ENCODE measurements at places on chromosomes 4 and X. TPM values are rescaled to one million over a fixed set of nuclear protein-coding genes. Genes with fewer than 3 reads are reported as not detected.
A peak's percentile ranks its signal among the peaks of the same experiment; 100 is the strongest.

GRCh38 chrX:153499341-153499740 lies 4.6 kb downstream of the BGN start:
- H3K36me3 ChIP-seq = peaks cover 6% of the 10 kb centered on the region
- H3K4me3 ChIP-seq = peak overlapping the region; percentile 72
- peaks cover 34% of the 10 kb centered on the region for H3K4me1 ChIP-seq
- H3K27ac ChIP-seq = no peak overlapping the region
- H3K27me3 ChIP-seq = no peaks in the 10 kb centered on the region

DNA sequence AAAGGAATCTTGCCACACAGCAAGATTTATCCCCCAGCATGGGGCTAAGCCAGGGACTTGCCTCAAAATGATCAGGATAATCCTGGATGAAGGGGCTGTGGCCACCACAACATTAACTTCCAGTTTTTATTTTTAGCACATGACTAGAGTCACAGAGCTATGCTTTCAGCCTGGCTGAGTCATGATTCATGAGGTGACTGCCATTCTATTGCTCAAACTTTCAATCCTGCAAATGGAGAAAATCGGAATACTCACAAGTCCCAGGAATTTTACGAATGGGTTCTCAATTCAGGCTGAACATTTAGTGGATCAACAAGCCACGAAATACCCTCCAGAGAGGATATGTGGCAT lies 70.7 kb upstream of the HPGD start:
- H3K27ac ChIP-seq = no peak overlapping the region
- H3K27me3 ChIP-seq = peaks cover 7% of the 10 kb centered on the region
- H3K4me3 ChIP-seq = no peak overlapping the region
- no peak for DNase-seq
- peaks cover 3% of the 10 kb centered on the region for H3K4me1 ChIP-seq
- no peaks in the 10 kb centered on the region for H3K36me3 ChIP-seq

- H3K36me3 ChIP-seq = no peaks in the 10 kb centered on the region
- H3K4me3 ChIP-seq = no peak overlapping the region
- H3K4me1 ChIP-seq = no peaks in the 10 kb centered on the region
Measured at GRCh38 chr4:99810536-99810935, 6.1 kb upstream of the DAPP1 start.

DNA sequence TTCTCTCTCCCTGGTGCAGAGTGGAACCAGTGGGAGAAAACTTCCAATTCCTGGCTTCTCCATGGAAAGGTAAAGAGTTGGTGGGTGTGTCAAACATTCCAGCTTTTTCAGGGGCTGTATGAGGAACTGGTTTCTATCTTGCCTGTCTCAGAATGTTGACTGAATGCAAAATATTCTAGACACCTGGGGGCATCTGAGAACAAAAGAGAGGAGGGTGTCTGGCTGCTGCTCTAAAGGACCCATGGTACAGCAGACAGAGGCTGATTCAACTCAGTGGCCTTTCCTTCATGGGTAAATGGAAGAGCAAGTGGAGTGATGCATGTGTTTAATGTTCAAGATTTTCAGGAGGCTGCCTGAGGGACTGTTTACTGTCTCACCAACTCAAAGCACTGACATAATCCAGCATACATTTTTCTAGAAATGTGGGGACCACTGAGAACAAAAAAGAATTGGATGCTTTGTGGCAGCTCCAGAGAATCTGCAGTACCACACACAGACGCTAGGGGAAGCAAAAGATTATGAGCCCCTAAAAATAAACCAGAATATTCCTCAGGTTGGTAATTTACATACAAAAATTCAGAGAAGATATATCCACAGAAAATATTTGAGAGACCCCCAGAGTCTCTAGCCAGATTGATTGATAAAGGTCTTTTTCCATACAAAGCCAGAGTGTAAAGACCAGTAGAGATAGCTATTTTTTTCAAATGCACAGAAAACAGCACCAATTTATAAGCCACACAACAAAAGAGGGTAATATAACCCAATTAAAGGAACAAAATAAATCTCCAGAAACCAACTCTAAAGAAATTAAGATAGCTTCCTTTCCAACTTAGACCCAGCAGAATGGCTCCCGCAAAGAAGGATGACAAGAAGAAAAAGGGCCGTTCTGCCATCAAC lies 48.0 kb upstream of the STARD8 start:
- H3K27ac ChIP-seq = no peak overlapping the region
- peaks cover 5% of the 10 kb centered on the region for H3K36me3 ChIP-seq
- H3K27me3 ChIP-seq = peaks cover 2% of the 10 kb centered on the region
- H3K4me1 ChIP-seq = no peaks in the 10 kb centered on the region

DNA sequence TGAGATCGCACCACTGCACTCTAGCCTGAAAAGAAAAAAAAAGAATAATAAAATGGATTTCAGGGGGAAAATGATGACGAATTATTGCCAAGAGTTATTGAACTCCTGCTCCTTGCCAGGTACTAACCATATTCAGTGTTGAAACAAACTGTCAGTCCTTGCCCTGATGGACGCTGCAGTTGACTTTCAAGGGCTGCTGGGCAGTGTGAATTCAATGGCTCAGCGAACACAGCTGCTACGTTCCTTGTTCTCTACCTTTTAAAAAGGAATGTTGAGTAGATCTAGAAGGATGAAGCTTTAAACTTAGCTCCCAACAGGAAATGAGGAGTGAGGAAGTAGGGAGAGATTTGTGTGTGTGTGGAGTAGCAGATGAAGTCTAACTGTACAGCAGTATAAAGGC lies 2.7 kb downstream of the LIMCH1 start:
- H3K27ac ChIP-seq = no peak overlapping the region
- H3K36me3 ChIP-seq = no peaks in the 10 kb centered on the region
- peaks cover 25% of the 10 kb centered on the region for H3K4me1 ChIP-seq
- peaks cover 18% of the 10 kb centered on the region for H3K27me3 ChIP-seq

GRCh38 chr4:655464-656151 lies 18.5 kb downstream of the ATP5ME start:
- DNase-seq = peak; percentile 88
- peaks cover 2% of the 10 kb centered on the region for H3K27me3 ChIP-seq
- no peaks in the 10 kb centered on the region for H3K36me3 ChIP-seq
- no peaks in the 10 kb centered on the region for H3K4me1 ChIP-seq
- no peak overlapping the region for H3K27ac ChIP-seq

GRCh38 chr4:187811591-187811990 lies 184.0 kb upstream of the ZFP42 start:
- H3K4me1 ChIP-seq = peaks cover 6% of the 10 kb centered on the region
- DNase-seq = no peak
- no peak overlapping the region for H3K4me3 ChIP-seq

GRCh38 chrX:149979126-149979644 lies 40.9 kb upstream of the EOLA2 start:
- H3K36me3 ChIP-seq = peaks cover 1% of the 10 kb centered on the region
- H3K27ac ChIP-seq = no peak overlapping the region

DNA sequence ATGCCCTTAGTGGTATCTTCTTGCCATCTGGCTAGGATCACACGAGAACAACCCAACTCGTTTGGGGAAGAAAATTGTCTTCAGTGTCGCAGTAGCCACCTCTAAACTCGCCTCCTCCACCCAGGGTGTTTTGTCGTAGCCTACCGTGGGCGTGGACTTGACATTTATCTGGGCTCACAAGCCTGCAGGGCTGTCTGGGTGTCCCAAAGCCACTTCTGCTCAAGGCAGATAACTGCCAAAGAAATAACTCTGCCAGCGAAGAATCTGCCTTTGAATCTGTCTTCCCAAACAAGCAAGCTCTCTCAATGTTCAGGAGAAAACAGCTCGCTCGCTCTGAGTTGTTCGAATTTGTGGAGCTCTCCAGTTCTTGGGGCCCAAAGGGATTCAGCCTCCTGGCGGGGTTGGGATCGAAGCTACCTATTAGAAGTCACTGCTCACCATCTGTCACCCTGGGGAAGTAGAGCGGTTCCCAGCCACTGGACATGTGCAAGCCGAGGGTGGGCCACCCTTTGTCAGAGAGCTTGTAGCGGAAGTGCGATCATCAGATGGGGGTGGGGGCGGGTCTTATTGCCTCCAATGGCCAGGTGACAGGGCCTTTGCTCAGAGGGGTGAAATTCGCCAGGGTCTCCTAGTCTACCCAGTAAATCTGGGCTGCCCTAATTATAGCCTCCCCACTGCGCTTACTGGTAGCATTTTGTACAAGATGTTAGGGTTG lies 14.8 kb downstream of the BLOC1S4 start:
- H3K27ac ChIP-seq = no peak overlapping the region
- H3K4me3 ChIP-seq = no peak overlapping the region
- H3K4me1 ChIP-seq = peaks cover 33% of the 10 kb centered on the region

DNA sequence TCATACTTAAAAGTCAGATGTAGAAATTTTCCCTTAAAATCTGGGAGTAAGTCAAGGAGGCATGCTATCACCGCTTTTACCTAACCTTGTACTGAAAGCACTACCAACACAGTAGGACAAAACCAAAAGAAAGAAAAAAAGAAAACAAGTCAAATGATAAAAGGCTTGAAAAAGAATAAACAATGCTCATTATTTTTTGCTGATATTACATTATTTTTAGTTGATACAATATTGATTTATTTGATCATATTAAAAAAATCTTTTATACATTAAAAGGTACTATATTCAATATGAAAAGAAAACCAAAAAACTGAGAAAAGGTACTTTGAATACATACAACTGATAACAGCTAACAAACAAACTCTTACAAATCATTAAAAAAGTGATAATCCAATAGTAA lies 164.3 kb downstream of the FAM13A start:
- peaks cover 9% of the 10 kb centered on the region for H3K4me1 ChIP-seq
- peaks cover 3% of the 10 kb centered on the region for H3K36me3 ChIP-seq
- H3K27ac ChIP-seq = no peak overlapping the region
- H3K4me3 ChIP-seq = no peak overlapping the region
- no peaks in the 10 kb centered on the region for H3K27me3 ChIP-seq

- H3K4me3 ChIP-seq = no peak overlapping the region
- peaks cover 35% of the 10 kb centered on the region for H3K4me1 ChIP-seq
- peak overlapping the region; percentile 85 for H3K27ac ChIP-seq
- peaks cover 1% of the 10 kb centered on the region for H3K36me3 ChIP-seq
Measured at GRCh38 chr4:156475322-156475721, 496.3 kb downstream of the PDGFC start.

DNA sequence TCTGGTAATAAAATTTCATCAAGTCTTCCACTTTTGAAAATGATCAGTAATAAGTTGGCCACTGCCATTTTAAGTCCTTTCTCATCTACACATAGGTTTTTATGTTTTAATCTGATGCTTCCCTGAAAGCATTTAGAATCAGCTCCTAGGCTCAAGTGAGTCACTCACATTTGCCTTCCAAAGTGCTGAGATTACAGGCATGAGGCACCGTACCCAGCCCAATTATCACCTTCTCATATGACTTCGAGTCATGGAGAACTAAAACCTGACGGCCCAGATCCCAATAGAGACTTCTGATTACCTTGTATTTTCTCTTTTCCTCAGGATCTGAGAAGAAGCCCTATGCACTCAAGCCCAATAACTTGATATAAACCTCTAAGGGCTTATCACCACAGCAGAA lies 140.8 kb downstream of the OPHN1 start:
- no peaks in the 10 kb centered on the region for H3K36me3 ChIP-seq
- no peak for DNase-seq
- H3K4me1 ChIP-seq = no peaks in the 10 kb centered on the region
- no peak overlapping the region for H3K4me3 ChIP-seq
- no peak overlapping the region for H3K27ac ChIP-seq
- no peaks in the 10 kb centered on the region for H3K27me3 ChIP-seq

DNA sequence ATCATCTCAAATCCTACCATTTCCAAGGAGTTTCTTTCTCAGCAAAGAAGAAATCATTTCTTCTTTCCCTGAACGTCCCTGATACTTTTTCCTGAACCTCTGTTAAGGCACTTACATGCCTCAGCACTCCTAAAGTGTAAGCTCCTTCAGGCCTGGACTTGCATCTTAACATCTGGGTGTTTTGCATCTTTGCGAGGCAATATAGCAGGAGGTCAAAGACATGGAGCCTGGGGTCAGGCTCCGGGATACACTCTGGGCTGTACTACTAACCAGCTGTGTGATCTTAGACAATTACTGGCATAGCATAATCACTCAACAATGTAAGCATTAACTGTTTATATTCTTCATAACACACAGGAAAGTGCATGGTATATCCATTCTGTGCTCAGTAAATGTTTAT lies 275.5 kb upstream of the BOD1L1 start:
- H3K4me3 ChIP-seq = no peak overlapping the region
- peaks cover 61% of the 10 kb centered on the region for H3K4me1 ChIP-seq
- no peak overlapping the region for H3K27ac ChIP-seq
- no peaks in the 10 kb centered on the region for H3K36me3 ChIP-seq

DNA sequence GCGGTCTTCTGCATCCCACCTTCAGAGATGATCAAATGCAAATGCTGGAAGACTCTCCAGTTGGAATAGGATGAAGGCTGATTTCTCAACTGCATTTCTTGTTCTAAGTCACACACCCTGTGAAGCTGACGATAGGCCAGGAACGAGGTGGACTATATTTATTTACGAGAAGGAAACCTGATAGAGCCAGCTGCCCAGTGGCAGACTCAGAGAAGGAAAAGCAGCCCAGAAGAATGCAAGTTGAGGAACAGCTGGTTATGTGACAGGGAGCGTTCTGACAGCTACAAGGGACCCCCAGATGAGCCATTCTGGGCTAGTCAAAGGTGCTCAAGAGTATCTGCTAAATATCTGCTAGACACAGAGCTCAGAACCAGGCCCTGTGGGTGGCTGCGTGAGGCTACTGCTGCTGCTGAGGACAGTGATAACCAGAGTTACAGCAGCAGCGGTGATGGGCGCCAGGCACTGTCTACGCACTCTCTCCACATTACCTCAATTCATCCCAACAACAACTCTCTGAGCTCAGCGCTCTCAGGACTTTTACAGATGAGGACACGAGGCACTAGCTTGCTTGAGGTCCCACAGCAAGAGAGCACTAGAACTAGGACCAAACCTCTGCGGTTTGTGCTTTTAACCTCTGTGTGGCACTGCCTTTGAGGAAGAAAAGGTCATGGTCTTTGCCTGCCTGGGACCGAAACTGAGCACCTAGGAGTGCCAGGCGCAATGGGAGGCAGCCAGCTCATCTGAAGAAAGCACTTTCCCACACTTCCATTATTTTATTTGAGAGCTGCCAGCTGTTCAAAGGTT lies 69.0 kb downstream of the GATB start:
- H3K36me3 ChIP-seq = no peaks in the 10 kb centered on the region
- peaks cover 31% of the 10 kb centered on the region for H3K4me1 ChIP-seq
- no peak overlapping the region for H3K4me3 ChIP-seq
- H3K27me3 ChIP-seq = no peaks in the 10 kb centered on the region

- H3K27ac ChIP-seq = no peak overlapping the region
- H3K4me1 ChIP-seq = peaks cover 3% of the 10 kb centered on the region
Measured at GRCh38 chr4:122073615-122074014, 78.5 kb upstream of the BLTP1 start.

DNA sequence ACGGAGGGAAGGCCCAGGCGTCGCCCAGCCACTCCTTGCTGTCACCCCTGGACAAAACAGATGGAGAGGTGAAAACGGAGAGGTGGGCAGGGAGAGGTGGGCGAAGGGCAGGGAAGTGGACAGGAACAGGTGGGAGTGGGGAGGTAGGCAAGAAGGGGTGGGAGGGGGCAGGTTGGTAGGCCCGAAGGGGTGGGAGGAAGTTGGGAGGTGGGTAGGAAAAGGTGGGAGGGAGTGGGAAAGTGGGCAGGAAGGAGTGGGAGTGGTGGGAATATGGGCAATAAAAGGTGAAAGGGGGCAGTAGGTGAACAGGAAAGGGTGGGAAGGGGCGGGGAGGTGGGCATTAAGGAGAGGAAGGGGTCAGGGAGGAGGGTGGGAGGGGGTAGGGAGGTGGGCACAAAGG lies 9.0 kb upstream of the MAGEC1 start:
- no peak overlapping the region for H3K4me3 ChIP-seq
- no peaks in the 10 kb centered on the region for H3K36me3 ChIP-seq
- DNase-seq = no peak
- no peak overlapping the region for H3K27ac ChIP-seq
- H3K27me3 ChIP-seq = no peaks in the 10 kb centered on the region
- no peaks in the 10 kb centered on the region for H3K4me1 ChIP-seq

GRCh38 chr4:72531322-72531721 lies 37.7 kb downstream of the ADAMTS3 start:
- no peak overlapping the region for H3K27ac ChIP-seq
- peaks cover 6% of the 10 kb centered on the region for H3K4me1 ChIP-seq
- H3K36me3 ChIP-seq = no peaks in the 10 kb centered on the region
- H3K4me3 ChIP-seq = no peak overlapping the region

Gene PLXNA3
- total RNA-seq = 212 TPM

Gene C1QTNF7
- total RNA-seq = 0.53 TPM

Gene DNASE1L1
- total RNA-seq = 39.4 TPM

Gene HELT
- not detected for total RNA-seq

Data from chondrocyte (in vitro differentiated cells).